ENCODE measurements at places on chromosomes 16 and 17.

GRCh38 chr17:28133562-28133970 is 91.1 kb downstream of the NLK start:
- no peak for DNase-seq

GRCh38 chr16:82031116-82032084 is 3.7 kb upstream of the HSD17B2 start:
- DNase-seq, result no peak

- DNase-seq, result no peak
These were observed at the start of gene MT1B for GRCh38 chr16:56651586-56651985. Gene MT1B (plus strand): TSS chr16:56651886. CDS start chr16:56651954, 68 bp downstream.

GRCh38 chr17:37844158-37844976 is 79.8 kb upstream of the TBC1D3K start:
- DNase-seq, result peak; percentile 38

DNA sequence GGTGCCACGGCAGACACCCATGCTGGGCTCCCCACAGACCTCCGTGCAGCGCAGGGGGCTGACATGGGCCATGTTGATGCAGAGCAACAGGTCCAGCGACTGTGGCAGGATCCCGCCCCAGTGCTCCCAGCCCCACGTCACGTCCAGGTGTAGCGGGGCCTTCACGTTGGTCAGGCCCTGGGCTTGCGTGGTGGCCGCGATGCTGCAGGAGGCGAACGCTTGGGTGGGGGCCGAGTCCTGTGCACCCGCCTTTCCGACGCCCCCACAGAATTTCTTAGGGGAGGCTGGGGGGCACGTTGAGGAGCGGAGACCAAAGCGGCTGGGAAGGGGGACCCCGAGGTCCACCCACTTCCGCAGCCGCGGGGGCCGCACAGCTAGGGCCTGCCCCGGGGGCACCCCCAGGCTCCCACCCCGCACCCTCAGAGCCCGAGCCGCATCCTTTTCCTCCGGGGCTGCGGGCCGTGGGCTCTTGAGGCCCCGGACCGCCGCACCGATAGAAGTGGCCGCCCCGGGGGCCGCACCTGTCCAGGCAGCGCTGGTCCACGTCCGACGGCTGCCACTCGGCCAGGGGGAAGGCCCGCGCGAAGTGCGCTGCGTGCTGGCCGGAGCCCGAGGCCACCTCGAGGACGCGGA is 416 bp downstream of the METTL26 start:
- no peak for DNase-seq

- DNase-seq, result no peak
These were observed 81.5 kb upstream of the TNRC6C start for GRCh38 chr17:77877036-77877435.

- no peak for DNase-seq
These were observed 439.8 kb downstream of the UTP18 start for GRCh38 chr17:51700011-51700760.

DNA sequence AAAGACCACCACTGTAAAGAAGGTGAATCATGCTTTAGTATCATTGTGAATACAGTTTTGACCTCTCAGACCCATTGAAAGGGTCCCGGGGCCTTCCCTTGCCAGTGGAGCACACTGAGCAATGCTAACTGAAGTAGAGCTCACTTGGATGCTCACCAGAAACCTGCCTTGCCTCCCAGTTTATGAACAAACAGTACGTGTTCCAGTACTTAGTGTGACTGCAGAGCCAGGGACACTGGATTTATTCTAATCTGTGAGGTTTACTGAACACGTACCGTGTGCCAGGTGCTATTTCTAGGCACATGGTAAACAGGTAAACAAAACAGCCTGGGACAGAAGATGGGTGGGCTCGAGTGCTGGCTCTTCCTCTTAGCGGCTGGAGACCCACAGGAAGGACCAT is 79.6 kb downstream of the FOXL1 start:
- no peak for DNase-seq

DNA sequence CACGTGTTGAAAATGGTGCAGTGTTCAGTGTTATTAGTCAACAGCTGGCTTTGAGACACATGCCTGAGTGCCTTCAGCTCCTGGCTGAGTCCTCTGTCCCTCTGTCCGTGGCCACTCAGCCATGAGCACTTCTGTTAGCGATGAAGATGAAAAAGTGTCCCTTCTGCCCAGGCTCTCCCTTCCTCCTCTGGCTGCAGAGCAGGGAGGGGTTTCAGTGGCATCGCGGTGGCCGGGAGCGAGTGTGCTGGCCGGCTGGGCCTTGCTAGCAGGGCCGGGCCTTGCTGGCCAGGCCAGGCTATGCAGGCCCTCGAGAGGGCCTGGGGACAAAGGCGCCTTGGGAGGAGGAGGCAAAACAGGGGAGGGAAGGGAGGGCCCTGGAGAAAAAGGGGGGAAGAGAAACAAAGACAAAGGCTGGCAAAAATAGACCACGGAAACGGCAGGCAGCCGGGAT is 47.7 kb downstream of the CMIP start:
- no peak for DNase-seq

DNA sequence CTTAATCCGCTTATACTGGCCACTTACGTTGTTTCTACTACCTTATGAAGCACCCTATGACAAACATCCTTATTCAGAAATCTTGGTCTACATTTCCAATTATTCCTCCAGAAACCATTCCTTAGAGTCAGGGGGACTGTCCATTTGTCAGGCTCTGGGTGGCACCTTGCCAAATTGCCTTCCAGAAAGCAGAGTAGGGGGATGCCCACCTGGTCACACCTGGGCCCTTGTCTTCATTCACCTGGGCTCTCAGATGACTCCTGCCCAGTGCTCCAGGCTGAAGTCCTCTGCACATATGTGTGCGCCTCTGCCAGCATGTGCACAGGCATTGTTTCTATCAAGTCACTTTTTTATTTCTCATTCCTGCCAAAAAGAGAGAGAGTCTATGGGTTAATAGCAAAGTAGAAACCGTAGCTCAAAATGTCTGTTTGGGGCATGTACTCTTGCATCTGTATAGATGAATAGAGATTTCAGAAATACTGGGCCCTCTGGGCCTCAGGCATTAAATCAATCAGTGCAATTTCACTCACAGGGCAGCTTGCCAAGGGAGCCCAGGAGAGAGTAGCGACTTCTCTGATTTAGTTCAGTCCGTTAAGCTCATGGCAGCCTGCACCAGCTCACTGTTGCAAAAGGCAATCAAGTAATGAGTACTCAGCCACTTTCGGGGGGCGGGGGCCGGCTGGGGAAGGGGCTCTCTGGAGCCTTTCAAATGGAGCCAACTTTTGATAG is 104.7 kb downstream of the SOCS1 start:
- no peak for DNase-seq

GRCh38 chr17:2195729-2196128 is 107.9 kb downstream of the SMG6 start:
- no peak for DNase-seq

GRCh38 chr17:8032442-8032841 is 6.4 kb upstream of the ALOX15B start:
- DNase-seq, result no peak

- no peak for DNase-seq
These were observed 27.4 kb downstream of the IQCK start for GRCh38 chr16:19745286-19746010.

DNA sequence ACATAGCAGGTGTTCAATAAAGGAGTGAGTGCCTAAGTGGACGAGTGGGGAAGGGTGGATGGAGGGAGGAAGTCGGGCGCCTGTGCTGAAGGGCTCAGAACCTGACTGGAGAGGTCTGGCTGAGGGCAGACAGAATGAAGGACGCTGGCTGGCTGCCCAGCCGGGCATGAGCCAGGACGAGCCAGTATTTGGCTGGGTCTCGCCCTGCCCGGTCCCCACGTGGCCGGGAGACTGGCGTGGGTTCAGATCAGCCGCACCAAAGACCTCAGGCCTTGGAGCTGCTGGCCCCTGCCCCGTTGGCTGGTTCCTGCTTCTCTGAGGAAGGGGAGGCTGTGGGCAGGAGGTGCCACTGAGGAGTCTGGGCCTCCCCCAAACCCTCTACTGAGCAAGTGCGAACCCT is 79.8 kb downstream of the ENGASE start:
- DNase-seq, result no peak

DNA sequence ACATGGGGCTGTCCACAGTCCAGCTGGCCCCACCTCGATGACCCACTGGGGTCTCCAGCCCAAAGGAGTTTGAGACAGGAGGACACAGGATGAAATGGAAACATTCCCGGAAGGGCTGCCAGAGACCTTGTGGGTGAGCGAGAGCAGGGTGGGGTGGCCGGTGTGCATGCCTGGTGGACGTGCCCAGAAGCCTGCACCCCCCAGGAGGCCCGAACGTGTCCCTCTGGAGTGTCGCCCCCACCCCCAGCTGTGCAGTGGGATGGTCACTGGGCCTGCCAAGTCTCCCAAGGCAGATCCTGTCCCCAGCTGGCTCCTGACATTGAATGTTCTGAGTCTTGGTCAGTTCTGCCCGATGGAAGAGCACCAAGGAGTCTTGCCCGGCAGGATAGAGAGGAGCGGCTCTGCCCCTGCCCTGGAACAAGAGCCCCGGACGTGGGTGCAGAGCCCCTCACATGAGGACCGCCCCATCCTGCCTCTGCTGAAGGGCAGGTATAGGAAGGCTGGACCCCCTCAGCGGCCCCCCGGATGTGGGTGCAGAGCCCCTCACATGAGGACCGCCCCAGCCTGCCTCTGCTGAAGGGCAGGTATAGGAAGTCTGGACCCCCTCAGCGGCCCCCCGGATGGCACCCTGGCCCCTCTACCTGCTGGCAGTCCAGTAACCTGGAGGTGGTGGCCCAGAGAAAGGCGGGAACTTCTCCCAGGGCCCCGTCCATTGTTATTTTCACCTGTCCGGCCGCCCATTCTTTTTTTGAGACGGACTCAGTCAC is 3.1 kb upstream of the CAPN15 start:
- DNase-seq, result no peak

- DNase-seq, result no peak
These were observed 143.9 kb downstream of the CCDC182 start for GRCh38 chr17:57601143-57601735.

DNA sequence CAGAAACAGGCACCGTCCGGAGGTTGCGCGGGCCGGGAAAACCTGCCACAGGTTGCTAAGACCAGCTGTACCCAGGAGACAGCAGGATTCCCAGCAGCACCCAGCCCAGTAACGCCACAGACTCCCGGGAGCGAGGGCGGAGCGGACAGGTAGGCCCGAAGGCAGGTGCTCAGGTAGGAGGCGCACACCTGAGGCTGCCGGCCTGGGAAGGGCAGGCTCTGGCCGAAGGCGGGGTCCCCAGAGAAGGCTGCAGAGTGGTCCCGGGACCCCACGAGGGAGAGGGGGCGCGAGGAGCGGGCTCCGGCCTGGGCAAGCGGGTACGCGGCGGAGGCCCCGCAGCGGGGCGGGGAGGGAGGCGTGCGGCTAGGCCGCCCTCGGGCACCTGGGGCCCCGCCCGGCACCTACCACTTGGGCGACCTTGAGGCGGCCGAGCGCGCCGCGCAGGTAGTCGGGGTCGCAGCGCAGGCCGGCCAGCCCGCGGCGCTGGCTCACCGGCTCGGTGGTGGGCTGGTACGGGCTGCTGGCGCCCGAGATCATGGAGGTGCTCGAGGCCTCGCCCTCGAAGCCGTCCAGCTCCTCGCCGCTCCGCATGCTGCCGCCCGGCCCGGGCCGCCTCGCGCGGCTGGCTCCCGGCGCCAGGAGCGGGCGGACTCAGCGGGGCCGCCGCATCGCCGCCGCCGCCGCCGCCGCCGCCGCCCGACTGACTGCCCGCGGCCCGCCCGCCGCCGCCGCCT is 441 bp downstream of the CMTM4 start:
- no peak for DNase-seq

DNA sequence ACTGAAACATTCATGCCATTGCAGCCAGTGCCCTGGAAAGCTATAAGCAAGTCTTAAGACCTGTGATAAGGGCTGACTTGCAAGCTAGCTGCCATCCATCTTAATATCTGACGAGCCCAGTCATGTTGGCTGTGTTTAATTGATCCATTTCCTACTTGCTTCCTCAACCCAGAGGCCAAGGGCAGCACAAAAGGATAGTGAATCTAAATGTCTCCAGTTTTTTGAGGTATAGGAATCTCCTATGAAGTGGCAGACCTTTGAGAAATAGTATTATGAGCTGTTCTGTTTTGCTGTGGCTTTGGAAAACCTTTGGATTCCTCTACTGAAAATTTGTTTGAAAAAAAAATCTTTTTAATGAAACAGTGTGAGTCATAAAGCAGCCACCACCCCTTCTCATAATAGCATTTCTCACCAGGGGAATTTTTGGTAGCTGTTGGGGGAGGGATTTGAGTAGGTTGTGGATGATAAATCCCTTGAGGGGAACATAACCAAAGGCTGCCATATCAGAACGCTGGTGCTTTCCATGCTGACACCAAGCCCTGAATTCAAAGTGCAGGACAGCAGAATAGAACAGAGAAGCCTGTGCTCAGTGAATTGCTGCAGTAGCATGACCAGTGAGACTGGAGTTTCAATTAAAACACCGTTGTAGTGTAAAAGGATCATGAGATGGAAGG is 12.9 kb downstream of the ZNRF1 start:
- DNase-seq, result peak; percentile 73

DNA sequence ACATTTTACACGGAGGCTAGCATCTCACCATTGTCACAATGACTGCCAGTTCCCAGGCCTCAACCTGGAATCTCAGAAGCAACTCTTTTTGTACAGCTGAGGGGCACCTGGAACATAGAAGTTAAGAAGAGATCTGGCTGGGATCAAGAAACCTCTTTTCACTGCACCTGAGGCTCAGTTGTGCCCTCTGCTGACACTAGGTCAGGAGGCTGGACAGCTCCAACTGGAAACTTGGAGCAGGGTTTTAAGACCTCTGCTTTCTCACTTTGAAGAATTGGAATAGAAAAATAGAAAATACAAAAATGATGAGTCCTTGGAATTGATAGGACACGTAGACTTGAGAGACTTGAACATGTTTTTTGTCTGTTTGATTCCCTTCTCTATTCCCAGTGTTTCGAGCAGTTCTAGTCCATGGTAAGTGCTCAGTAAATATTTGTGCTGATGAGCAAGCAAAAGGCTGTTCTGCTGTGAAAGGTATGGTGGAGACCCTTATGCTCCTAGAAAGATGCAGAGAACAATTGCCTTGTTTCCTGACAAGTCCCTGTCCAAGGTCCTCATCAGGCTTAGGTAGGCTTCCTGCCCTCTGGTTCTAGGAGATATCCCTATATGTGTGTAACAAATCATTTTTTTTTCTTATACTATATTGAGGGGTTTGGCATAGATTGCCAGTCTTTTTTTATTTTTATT is 13.6 kb upstream of the PPM1D start:
- no peak for DNase-seq

GRCh38 chr17:76053246-76054111 is 18.8 kb downstream of the SRP68 start:
- DNase-seq, result peak; percentile 72

- no peak for DNase-seq
These were observed 20.5 kb upstream of the PABPN1L start for GRCh38 chr16:88886845-88887521.

- DNase-seq, result no peak
These were observed 3.2 kb upstream of the ELOB start for GRCh38 chr16:2779978-2780898.

DNA sequence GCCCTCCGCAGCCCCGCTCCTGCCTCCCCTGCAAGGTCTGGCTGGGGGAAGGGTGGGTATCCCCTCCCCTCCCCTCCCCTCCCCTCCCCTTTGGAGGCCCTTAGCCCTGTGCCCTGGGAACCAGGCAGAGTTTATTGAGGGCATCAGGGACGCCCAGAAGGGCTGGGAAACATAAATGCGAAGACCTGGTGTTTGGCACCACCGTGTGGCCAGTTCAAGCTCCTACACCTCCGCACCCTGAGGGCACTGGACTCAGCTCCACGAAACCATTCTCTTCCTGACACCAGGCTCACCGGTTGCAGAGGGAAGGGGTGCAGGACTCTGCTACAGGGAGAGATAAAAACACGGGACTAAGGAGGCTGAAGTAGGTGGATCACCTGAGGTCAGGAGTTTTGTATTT is 1.0 kb upstream of the AIPL1 start:
- DNase-seq, result peak; percentile 21

- DNase-seq, result no peak
These were observed 43.4 kb upstream of the GSE1 start for GRCh38 chr16:85569615-85570212.

- DNase-seq, result no peak
These were observed 59.5 kb upstream of the CDC42EP4 start for GRCh38 chr17:73371285-73371684.
